Activated T-helper 17 cell treated with anti-CD3 and anti-CD28 coated beads, Interleukin-2, amount 50 U/mL, for 72 hours (primary cell): ENCODE measurements at places on chromosomes 5 and 9. TPM values are rescaled to one million over a fixed set of nuclear protein-coding genes. Genes with fewer than 3 reads are reported as not detected.
A peak's percentile ranks its signal among the peaks of the same experiment; 100 is the strongest.

DNA sequence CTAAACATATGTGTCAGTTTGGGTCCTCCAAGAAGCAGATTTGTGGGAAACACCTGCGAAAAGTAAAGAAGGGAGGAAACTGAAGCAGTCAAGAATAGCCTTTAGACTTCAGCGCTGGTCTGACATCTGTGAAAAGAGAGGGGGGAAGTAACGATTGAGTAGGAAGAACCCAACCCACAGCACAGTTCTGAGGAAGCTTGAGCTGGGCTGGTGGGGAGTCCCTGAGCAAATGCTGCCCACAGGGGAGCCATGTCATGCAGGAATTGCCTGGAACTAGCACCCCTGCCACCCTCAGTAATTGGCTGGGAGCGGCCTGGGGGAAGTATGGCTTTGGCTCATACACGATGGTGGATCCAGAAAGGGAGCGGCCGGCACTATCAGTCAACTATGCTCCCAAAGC is 20.6 kb downstream of the FAM240B start:
- ATAC-seq, result no peak

DNA sequence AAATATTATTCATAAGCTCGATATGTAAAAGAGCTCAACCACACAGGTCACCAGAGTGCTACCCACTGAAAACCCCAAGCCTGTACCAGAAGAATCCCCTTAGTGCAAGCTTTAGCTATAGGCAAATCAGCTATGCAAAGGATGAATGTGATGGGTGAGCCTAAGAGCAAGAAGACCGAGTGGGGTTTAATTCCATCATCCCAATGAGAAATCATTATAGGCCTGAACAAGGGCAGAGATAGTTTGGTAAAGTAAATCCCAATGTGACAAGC is 21.8 kb downstream of the ELOVL7 start:
- ATAC-seq, result no peak

- no peak for ATAC-seq
Observed at GRCh38 chr5:116495786-116496357, 78.8 kb downstream of the SEMA6A start.

DNA sequence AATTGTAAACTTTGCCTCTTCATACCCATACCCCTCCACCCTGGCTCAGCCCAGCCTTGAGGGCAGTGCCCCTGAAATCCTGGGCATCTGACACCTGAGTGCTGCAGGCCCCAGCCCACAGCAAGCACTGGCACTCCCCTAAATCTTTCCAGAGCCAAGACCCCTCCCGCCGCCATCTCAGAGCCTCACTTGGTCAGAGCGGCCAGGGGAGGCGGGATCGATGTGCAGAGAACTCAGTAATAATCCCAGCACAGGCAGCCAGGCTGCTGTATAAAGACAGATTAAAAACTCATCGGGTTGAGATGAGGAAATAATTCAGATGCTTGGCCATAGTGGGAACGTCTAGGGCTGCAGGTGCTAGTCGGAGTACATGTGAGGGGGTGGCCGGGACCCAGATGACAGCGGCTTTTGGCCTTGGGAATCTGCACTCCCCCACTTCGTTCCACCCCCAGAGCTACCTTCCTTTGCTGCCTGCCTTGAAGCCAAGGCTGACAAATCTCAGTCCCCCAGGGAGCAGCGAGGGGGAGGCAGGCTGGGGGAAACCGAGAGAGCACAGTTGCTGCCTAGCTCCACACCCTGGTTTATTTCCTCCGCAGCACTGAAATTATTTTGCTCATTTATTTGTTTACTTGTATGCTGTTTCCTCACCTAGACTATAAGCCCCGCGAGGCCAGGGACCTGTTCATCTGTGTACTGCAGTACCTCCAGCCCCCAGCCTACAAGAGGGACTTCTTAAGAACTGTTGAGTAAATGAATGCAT is 19.5 kb upstream of the ARAP3 start:
- peak; percentile 75 for ATAC-seq

Gene TMC1
- 0.32 TPM for total RNA-seq

Gene PKN3
- total RNA-seq, result 4.1 TPM

DNA sequence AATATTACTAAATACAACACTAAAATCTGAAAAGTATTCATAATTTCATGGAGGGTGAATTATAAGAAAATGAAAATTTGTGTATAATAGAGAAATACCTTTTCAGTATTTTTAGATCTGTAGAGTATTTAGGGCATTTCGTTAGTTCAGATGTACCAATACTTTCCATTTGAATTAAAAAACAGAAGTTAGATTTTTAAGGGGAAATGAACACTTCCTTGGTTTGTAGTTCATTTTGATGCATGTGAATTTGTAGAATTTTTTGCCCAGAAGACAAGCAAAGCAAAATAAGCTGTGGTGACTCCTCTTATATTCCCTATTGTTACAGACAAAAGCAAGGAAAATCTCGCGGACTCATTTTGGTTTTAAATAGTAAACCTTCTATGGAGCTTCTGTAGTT is 209.0 kb upstream of the RPS23 start:
- ATAC-seq, result no peak
